ENCODE measurements at places on chromosomes 6 and 20. TPM values are rescaled to one million over a fixed set of nuclear protein-coding genes. Genes with fewer than 3 reads are reported as not detected.

GRCh38 chr6:44618371-44618770, 230.9 kb downstream of the CDC5L start:
- H3K27ac ChIP-seq: no peak overlapping the region
- H3K27me3 ChIP-seq: no peaks in the 10 kb centered on the region
- H3K36me3 ChIP-seq: no peaks in the 10 kb centered on the region
- no peak overlapping the region for H3K4me3 ChIP-seq
- no peak for DNase-seq

DNA sequence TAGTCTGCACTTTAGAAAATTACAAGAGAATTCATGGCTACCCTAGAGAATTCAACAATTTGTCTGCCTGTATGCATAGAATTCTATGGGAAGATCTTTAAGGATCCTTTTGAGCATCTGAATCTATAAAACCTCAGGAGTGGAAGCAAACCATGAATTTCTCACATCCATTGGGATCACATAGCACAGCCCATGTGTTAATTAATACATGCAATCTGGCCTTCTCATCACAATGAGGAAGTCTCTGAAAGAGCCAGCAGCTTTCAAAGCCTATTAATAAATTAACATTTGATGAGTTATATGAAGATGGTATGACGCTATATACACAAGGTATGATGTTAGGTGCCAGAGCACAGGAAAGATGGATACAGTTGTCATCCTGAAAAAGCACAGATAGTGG, 24.7 kb downstream of the NDUFAF4 start:
- peaks cover 9% of the 10 kb centered on the region for H3K27me3 ChIP-seq
- no peak overlapping the region for H3K27ac ChIP-seq
- DNase-seq: no peak
- no peak overlapping the region for H3K4me3 ChIP-seq

DNA sequence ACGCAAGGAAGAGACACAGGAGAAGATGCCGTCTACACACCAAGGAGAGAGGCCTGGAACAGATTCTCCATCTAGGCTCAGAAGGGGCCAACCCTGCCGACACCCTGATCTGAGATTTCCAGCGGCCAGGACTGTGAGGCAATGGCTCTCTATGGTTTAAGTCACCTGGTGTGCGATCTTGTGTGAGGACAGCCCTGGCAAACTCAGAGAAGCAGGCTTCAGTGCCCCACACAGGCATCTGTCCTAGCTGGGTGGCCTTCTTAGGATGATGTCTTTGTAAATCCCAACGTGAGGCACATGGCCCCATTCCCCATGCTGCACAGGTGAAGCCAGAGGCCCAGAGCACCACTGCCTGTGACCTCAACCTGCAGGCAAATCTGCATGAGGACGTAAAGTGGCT, 87.6 kb upstream of the FRMD1 start:
- H3K27ac ChIP-seq: no peak overlapping the region
- H3K36me3 ChIP-seq: peaks cover 5% of the 10 kb centered on the region
- DNase-seq: no peak
- peaks cover 15% of the 10 kb centered on the region for H3K27me3 ChIP-seq

GRCh38 chr6:42113936-42114636, 28.3 kb downstream of the C6orf132 start:
- no peak overlapping the region for H3K27ac ChIP-seq
- no peak overlapping the region for H3K4me3 ChIP-seq
- peaks cover 2% of the 10 kb centered on the region for H3K4me1 ChIP-seq
- no peaks in the 10 kb centered on the region for H3K36me3 ChIP-seq

Gene DCDC2
- total RNA-seq: 0.04 TPM

DNA sequence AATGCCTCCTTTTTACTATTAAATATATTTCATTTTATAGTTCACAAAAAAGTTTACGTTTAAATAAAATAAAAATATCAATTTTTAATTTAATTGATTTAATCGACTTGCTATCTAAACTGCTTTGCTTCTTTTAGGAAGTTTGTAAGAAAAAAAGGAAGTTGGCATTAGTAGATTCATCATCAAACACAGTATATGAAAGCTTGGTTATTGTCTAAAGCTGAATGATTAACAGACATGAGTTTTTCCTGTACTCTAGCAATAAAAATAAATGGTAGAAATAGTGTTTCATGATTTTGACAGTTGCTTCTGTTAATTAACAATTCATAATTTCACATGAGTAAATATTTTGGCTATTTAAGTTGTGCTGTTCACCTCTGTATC, 1285.5 kb upstream of the GJE1 start:
- no peak for DNase-seq
- no peaks in the 10 kb centered on the region for H3K4me1 ChIP-seq
- H3K27me3 ChIP-seq: no peaks in the 10 kb centered on the region
- H3K36me3 ChIP-seq: no peaks in the 10 kb centered on the region
- no peak overlapping the region for H3K4me3 ChIP-seq
- H3K27ac ChIP-seq: no peak overlapping the region

- H3K4me1 ChIP-seq: peaks cover 54% of the 10 kb centered on the region
- peak overlapping the region; percentile 0 for H3K27ac ChIP-seq
- DNase-seq: no peak
- no peak overlapping the region for H3K4me3 ChIP-seq
- H3K36me3 ChIP-seq: peaks cover 4% of the 10 kb centered on the region
Observed at GRCh38 chr20:5153612-5154542, 27.1 kb downstream of the CDS2 start.

DNA sequence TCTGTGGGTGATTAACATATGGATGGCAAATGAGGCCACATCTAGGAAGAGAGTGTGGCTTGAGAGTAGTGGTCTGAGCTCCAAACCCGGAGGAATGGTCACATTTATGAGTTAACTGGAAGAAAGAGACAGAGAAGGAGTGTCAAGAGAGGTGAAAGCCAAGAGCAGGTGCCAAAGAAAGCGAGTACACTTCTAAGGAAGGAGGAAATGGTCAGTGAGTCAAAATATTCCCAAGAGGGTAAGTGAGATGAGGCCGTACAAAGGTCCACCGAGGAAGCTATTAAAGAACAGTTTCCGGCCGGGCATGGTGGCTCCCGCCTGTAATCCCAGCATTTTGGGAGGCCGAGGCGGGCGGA, 104.5 kb upstream of the RNF24 start:
- no peak for DNase-seq
- peaks cover 23% of the 10 kb centered on the region for H3K27me3 ChIP-seq
- H3K27ac ChIP-seq: no peak overlapping the region
- H3K36me3 ChIP-seq: no peaks in the 10 kb centered on the region
- H3K4me3 ChIP-seq: no peak overlapping the region

- H3K4me1 ChIP-seq: no peaks in the 10 kb centered on the region
- H3K36me3 ChIP-seq: no peaks in the 10 kb centered on the region
Observed at GRCh38 chr6:94300424-94301144, 881.2 kb upstream of the EPHA7 start.

Gene NRSN1
- not detected for total RNA-seq

Gene AARS2
- 22.0 TPM for total RNA-seq

Gene GJA1
- total RNA-seq: 0.06 TPM

GRCh38 chr6:19327241-19327640, 509.9 kb upstream of the ID4 start:
- H3K36me3 ChIP-seq: no peaks in the 10 kb centered on the region
- H3K4me3 ChIP-seq: no peak overlapping the region
- no peak for DNase-seq
- H3K4me1 ChIP-seq: no peaks in the 10 kb centered on the region
- peaks cover 5% of the 10 kb centered on the region for H3K27me3 ChIP-seq

Gene RCAN2
- not detected for total RNA-seq

- peaks cover 19% of the 10 kb centered on the region for H3K36me3 ChIP-seq
- DNase-seq: no peak
- peaks cover 12% of the 10 kb centered on the region for H3K4me1 ChIP-seq
Observed at GRCh38 chr6:28165563-28165962, 23.9 kb downstream of the ZKSCAN8 start.

Gene KLC4
- total RNA-seq: 9.5 TPM

GRCh38 chr6:133277900-133278545, 36.9 kb downstream of the EYA4 start:
- no peak for DNase-seq
- H3K27ac ChIP-seq: no peak overlapping the region
- H3K4me3 ChIP-seq: no peak overlapping the region
- H3K4me1 ChIP-seq: no peaks in the 10 kb centered on the region

DNA sequence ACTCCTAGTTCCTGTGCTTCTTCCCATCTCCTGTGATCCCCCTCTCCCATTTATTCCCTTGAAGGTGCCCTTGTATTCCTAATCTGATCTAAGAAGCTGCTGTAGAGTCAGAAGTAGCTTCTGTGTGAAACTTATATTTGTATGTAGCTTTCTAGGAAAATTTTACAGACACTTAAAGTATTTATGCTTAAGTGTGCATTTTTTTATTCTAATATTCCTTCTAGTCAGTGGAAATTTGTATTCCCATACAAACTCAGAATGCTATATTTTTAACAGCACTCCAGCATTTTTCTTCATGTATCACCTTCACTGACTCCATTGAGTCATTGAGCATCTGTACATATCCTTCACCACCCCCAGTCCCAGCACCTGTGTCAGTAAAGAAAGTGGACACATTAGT, 12.7 kb downstream of the ZKSCAN8 start:
- H3K27ac ChIP-seq: no peak overlapping the region
- peaks cover 4% of the 10 kb centered on the region for H3K4me1 ChIP-seq
- no peak overlapping the region for H3K4me3 ChIP-seq
- no peaks in the 10 kb centered on the region for H3K27me3 ChIP-seq

- no peak overlapping the region for H3K27ac ChIP-seq
- H3K36me3 ChIP-seq: no peaks in the 10 kb centered on the region
- H3K27me3 ChIP-seq: no peaks in the 10 kb centered on the region
Observed at GRCh38 chr20:47664068-47664437, 121.2 kb downstream of the SULF2 start.

DNA sequence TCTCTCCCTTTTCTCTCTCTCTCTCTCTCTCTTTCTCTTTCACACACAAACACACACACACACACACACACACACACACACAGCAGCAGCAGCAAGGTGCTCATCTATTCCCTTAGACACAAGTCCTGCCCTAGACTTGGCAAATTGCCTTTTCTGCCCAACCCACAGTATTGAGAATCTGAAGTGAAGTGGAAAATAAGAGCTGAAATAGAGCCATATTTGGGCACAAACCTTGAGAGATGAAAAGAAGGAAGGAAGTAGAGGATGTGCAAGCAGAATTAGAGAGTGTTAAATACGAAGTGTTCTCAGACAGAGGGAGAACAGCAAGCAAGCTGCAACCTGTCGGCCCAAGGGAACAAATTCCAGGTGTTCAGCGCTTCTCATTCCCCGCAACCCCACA, 557.5 kb upstream of the NOX3 start:
- H3K4me1 ChIP-seq: peaks cover 15% of the 10 kb centered on the region
- H3K27ac ChIP-seq: no peak overlapping the region
- peaks cover 5% of the 10 kb centered on the region for H3K36me3 ChIP-seq
- H3K4me3 ChIP-seq: no peak overlapping the region
- no peak for DNase-seq
- H3K27me3 ChIP-seq: peaks cover 6% of the 10 kb centered on the region

GRCh38 chr20:24389686-24390085, 79.7 kb upstream of the SYNDIG1 start:
- H3K27me3 ChIP-seq: no peaks in the 10 kb centered on the region
- H3K4me1 ChIP-seq: peaks cover 34% of the 10 kb centered on the region
- peak; percentile 16 for DNase-seq
- H3K36me3 ChIP-seq: no peaks in the 10 kb centered on the region
- H3K4me3 ChIP-seq: no peak overlapping the region

Gene DEFB132
- total RNA-seq: not detected

DNA sequence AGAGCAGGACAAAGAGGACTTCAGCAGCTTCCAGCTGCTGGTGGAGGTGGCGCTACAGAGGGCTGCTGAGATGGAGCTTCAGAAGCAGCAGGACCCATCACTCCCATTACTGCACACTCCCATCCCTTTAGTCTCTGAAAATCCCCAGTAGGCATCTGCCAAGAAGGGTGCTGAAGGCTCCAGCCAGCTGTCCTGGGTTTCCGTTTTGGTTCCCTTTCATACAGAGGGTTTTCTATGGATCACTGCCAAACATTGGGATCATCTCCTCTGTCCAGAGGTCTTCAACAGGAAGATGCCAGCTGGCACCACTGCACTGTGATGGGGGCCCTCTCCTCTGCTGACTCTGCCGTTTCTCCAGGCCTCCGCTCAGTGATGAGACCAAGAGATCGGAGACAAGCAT, 14.3 kb upstream of the RAB5IF start:
- H3K27ac ChIP-seq: peak overlapping the region; percentile 85
- peaks cover 69% of the 10 kb centered on the region for H3K36me3 ChIP-seq
- no peak overlapping the region for H3K4me3 ChIP-seq
- DNase-seq: no peak
- H3K4me1 ChIP-seq: peaks cover 55% of the 10 kb centered on the region

Gene CLIC5
- 0.50 TPM for total RNA-seq

All from activated naive CD8-positive, alpha-beta T cell treated with anti-CD3 and anti-CD28 coated beads for 36 hours (primary cell).